ENCODE measurements at places on chromosomes 11 and 22. TPM values are rescaled to one million over a fixed set of nuclear protein-coding genes. Genes with fewer than 3 reads are reported as not detected.

- H3K4me3 ChIP-seq: no peak overlapping the region
- H3K27ac ChIP-seq: no peak overlapping the region
- no peaks in the 10 kb centered on the region for H3K36me3 ChIP-seq
- peaks cover 9% of the 10 kb centered on the region for H3K4me1 ChIP-seq
Observed at GRCh38 chr11:128021349-128022006, 565.9 kb downstream of the ETS1 start.

GRCh38 chr22:32218470-32218869, 13.6 kb upstream of the RFPL2 start:
- DNase-seq: no peak
- H3K4me1 ChIP-seq: no peaks in the 10 kb centered on the region
- no peaks in the 10 kb centered on the region for H3K36me3 ChIP-seq
- H3K27ac ChIP-seq: no peak overlapping the region
- no peaks in the 10 kb centered on the region for H3K27me3 ChIP-seq
- H3K4me3 ChIP-seq: no peak overlapping the region

- H3K27me3 ChIP-seq: no peaks in the 10 kb centered on the region
- DNase-seq: no peak
- H3K27ac ChIP-seq: no peak overlapping the region
- no peak overlapping the region for H3K4me3 ChIP-seq
- H3K36me3 ChIP-seq: peaks cover 5% of the 10 kb centered on the region
Observed at GRCh38 chr11:115922876-115923275, 418.7 kb upstream of the CADM1 start.

LDHAL6A gene
- not detected for total RNA-seq
